Activated B cell treated with CpG ODN at 0.5 μM for 24 hours (primary cell): ENCODE measurements at places on chromosomes 2 and 18.
A peak's percentile ranks its signal among the peaks of the same experiment; 100 is the strongest.

DNA sequence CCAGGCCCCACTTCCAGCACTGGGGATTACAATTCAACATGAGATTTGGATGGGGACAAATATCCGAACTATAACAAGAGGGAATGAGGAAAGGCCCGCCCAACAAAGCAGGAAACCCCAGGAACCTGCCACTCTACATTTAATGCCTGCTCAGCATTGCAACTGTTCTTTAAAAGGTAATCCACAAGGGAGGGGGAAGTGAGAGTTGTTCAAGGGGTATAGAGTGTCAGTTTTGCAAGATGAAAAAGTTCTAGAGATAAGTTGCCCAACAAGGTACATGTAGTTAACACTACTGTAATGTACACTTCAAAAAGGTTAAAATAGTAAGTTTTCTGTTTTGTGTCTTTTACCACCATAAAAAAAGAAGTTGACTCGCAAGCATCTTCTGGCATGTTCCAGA is 137.6 kb downstream of the MBD2 start:
- no peak for DNase-seq

GRCh38 chr2:24875272-24875671 is 44.8 kb downstream of the ADCY3 start:
- DNase-seq: no peak

DNA sequence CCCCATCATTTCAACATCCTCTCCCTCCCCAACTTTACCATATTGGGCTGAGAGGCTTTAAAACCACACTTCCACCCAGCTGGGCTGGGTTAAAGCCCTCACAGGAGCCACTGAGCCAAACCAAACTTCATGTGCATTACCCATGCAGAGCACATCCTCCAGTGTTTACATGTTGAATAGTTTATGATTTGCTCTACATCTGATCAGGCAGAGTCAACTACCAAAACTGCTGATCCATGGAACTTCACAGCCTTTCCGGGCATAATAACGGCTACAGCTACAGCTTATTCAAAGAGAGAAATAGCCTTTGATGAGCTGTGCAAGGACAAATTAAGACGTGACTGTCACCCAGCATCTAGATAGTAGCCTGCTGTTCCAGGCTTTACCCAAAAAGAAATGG is 39.0 kb downstream of the MAIP1 start:
- no peak for DNase-seq

DNA sequence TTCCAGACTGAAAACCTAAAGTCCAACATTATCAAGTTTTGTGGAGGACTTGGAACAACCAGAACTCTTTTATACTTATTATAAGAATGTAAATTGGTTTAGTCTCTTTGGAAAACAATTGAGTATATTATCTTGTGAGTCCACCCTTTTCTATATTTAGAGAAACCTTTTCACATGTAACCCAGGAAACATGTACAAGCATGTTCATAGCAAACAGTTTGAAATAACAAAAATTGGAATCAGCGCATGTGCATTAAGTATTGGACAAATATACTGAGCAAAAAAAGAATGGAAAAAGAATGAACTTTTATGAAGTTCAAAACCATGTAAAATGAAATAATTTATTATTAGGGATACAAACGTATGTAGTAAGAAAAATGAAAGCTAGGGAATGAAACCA is 246.0 kb downstream of the WDR7 start:
- DNase-seq: no peak

- DNase-seq: no peak
These were observed 5.7 kb upstream of the RTKN start for GRCh38 chr2:74447230-74447999.

DNA sequence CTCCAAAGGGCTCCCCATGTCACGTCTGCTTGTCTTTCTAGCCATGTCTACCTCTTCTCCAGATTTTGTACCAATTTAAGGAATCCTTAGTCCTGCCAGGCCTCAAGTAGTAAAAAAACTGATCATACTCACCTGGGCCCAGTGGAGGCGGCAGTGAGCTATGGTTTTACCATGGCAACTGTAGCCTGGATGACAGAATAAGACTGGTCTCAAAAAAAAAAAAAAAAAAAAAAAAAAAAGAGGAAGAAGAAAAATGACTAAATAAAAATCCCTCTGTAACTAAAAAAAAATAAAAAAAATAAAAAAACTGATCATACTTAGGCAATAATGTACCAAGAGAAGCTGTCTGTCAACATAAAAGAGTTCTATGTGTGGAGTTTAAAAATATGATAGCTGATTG is 221.6 kb downstream of the NR4A2 start:
- peak; percentile 15 for DNase-seq

DNA sequence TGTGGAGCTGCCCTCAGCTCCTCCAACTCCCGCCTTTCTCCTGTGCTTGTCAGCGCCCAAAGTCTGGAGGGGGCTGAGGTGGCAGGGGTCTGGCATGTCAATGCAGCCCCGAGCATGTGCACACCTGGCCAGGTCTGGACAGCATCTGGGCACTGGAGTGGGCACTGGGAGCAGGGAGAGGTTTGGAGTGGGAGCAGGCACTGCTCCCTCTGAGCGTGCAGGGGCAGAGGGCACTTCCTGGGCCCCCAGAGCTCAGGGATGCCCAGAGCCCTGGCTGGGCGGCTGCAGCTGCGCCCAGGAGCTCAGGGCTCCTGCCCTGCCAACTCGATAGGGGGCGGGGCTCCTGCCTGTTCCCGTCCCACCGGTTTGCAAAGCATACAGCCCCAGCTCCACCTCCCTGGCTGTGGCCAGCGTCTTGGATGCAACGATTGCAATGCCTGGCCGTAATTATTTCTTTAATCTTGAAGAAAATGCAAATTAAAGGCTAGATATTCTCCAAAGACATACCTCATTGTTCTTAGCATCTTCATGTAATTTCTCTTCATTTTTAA is 57.4 kb upstream of the LDAH start:
- no peak for DNase-seq

GRCh38 chr18:22723221-22723620 is 209.9 kb upstream of the RBBP8 start:
- no peak for DNase-seq

- DNase-seq: no peak
These were observed 53.6 kb downstream of the DPYSL5 start for GRCh38 chr2:26901326-26902183.

- no peak for DNase-seq
These were observed 44.0 kb downstream of the CPO start for GRCh38 chr2:206983161-206983859.

- DNase-seq: no peak
These were observed 785.9 kb downstream of the EPHA4 start for GRCh38 chr2:220786216-220786615.

DNA sequence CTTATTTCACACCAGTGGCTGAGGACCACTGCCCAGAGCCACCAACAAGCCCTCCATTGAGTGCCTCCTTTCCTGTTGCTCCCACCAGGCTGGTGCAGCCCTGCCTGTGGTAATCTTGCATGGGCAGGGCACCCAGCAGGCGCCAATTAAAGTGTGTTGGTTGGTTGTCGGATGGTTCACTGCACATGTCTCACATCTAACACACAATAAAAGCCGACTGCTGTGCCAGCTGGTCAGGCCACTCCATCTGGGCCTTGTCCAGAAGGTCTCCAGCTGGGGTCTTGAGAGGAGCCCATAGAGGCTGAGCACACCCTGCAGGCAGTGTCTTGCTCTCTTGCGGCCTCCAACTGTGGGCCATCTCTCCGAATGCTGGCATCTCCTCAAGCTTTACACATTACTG is 494.8 kb upstream of the KLHL29 start:
- no peak for DNase-seq

DNA sequence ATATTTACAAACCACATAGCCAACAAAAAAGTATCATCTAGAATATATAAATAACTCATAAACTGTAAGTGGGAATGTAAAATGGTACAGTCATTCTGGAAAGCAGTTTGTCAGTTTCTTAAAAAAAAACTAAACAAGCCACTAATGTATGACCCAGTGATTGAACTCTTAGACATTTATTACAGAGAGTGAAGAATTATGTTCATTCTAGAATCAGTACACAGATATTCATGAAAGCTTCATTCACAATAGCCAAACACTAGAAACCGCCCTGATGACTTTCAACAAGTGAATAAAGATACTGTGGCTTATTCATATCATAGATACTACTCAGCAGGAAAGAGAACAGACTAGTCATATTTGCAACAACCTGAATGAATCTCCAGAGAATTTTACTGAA is 1541.5 kb downstream of the LRP1B start:
- DNase-seq: no peak

GRCh38 chr2:108629417-108629816 is 89.9 kb upstream of the RANBP2 start:
- no peak for DNase-seq

DNA sequence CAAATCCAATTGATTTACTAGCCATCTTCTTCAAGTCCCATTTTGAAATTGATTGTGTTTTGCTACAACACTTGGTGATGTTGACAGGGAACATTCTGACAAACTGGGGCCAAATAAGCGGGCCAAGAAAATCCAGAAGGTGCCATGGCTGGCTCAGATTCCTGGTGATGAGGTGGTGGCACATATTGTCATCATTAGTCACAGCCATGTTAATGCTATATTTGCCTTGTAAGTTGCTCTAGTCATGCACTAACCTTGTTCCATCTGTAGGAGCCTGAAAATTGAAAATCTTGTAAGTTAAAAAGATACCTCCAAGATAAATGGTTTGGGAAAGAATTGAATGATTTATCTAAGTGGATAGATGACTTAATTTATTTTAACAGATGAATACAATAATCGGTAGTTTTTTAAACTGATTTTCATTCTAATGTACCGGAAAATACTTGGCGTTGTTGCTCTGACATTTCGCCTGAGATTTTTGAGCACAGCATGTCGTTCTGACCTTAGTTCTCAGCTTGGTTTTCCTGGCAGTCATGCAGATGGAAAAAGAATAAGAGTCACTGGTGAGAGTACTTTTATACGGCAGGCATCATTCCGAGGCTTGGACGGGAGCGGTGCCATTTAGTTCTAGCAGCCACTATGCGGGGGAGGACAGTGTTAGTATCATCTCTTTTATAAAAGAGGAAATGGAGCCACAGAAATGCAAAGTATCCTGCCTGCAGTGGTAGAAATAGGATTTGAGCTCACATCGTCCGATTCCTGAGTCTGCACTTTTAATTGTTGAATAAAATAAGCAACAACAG is 133.9 kb downstream of the ZNF532 start:
- DNase-seq: no peak

DNA sequence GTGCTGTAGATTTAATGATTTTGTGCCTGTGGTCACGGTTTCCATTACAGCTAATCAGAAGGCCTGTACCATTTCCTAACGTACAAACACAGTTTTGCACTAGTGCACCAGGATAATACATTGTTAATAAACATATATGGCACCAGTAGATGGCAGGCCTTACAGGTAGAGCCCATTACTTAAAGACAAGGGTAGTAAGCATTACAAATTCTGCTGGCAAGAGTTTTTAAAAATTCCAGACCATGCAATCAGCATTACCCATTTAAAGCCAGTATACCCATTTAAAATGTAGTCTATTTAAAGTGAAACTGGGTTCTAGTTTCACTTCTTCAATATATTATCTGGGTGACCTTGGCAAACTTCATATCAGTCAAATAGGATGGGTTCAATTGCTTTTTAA is 224.2 kb downstream of the NUP35 start:
- no peak for DNase-seq

DNA sequence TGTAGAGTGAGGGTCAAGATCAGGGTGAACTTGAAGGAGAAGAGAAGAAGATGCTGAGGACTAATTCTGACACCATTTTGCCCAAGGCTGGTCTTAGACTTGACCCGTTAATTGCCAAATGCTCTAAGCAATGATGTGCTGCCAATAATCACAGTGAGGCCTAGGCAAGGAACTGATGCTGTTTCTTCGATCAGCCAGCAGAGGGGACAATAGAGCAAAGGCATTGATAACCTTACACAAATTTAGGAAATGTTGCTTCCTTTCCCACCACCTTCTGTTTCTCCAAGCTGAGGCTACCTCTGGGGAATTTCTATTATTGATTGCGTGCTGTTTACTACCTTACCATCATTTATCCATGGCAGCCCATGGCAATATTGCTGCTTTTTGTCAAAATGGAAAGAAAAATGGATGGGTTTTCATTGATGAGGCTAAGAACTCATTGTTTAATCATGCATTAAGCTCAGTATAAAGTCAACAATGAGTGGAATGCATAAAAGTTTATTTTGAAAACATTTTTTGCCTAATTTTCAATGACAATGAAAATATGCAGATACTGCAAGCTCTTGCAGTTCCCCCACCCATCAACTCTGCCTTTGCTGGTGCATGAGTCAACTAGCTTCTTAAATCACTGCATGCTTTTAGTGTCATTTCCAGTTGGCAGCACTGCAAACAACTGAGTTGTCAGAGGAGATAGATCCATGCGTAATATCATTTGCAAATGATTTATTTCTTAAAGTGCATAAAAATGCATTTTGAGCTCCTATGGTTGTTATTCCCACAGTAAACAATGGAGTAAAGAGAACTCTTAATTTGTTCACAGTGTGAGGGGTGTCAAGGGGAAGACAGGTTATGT is 116.4 kb upstream of the NYAP2 start:
- no peak for DNase-seq

- DNase-seq: no peak
These were observed 8.3 kb downstream of the ACTG2 start for GRCh38 chr2:73901143-73901542.

GRCh38 chr2:111946294-111947114 is 48.1 kb downstream of the MERTK start:
- DNase-seq: no peak

- no peak for DNase-seq
These were observed 1.7 kb upstream of the GMPPA start for GRCh38 chr2:219496825-219497494.

DNA sequence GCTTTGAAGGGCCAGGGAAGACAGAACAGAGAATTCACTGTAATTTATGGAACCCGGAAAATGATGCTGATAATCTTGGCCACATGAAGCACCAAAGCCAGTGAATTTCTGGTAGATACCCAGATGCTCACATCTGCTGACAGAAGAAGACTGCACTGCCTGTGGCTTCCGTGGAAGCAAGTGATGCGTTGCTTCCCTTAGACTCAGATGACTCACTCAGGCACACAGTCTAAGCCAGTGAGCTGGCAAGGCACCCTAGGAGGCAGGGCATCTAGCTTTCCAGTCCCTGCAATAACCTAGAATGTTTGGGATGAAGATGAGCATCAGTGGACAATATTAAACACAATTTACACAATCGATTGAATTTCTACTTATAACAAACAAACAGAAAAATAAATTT is 284.7 kb downstream of the CMPK2 start:
- DNase-seq: no peak
